ENCODE measurements at places on chromosomes 16 and 17.

DNA sequence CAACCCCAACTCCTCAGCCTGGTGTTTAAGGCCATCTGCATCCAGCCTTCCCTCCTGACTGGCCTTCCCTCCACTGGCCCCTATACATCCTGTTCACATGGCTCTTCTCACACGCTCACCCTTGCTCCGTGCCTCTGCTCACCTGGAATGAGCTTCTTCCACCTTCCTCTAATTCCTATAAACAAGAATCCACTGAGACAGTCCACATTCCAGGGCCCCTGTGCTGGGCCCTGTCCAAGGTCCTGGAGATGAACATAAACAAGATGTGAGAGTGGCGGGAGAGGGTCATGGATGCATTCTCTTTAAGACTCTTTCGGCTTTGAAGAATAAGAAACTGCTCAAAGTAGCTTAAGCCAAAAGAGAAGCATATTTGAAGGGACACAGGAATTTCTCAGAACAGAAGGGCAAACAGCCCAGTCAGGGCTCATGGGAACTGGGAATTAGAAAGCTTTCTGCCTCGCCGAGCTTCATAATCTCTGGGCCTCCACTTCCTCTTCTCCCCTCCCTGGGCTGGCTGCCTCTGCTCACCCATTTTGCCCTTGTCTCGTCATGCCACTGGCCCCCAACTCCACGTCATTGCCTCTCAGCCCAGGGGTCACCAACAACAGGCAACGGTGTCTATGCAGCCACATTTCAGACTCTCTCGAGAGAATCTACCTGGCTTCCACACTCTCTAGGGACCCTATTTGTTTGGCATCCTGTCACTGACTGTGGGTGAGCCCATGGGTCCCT lies 13.5 kb downstream of the SPPL2C start:
- peak; percentile 35 for DNase-seq

- DNase-seq: no peak
Measured at GRCh38 chr17:17467016-17467415, 9.8 kb upstream of the MED9 start.

- DNase-seq: no peak
Measured at GRCh38 chr17:69061721-69062556, 1.2 kb upstream of the ABCA9 start.

DNA sequence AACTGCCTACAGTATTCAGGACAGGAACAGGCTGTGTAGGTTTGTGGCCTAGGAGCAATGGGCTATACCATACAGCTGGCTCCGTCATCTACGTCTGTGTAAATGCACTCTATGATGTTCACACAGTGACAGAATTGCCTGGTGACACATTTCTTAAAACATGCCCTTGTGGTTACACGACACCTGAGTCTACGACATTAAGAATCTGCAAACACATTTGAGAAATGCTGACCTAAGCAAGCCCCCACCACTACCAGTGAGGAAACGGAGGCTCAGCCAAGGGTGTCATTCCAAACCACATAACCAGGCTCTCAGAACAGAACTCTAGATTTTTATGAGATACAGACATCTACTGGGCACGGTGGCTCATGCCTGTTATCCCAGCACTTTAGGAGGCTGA lies 23.5 kb downstream of the USP36 start:
- no peak for DNase-seq

DNA sequence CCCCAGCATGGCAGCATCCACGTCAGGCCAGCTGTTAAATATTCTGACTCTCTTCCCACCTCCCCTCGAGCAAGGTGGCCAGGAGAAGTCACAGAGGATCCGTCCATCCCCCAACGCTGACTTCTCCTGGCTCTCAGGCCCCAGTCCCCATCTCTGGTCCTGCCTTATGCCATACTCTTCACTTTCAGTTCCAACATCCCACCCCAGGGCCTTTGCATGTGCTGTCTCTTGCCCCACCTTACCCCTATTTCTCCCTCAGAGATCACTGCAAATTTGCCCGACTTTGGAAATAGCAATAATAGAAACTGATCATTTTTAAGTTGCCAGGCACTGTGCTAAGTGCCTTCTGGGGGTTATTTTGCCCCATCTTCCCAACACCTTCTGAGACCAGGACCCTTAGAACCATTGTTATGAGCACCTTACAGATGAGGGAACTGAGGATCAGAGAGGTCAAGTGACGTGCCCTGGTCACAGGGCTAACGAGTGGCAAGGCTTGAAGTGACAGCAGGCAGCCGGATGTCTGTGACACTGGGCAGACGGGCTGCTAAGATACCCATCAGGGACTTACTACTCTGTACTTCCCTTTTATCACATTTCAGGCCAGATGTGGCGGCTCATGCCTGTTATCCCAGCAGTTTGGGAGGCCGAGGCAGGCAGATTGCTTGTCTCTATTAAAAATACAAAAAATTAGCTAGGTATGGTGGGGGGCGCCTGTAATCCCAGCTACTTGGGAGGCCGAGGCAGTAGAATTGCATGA lies 17.7 kb downstream of the HID1 start:
- no peak for DNase-seq

GRCh38 chr17:33198954-33199353 lies 94.1 kb downstream of the ASIC2 start:
- no peak for DNase-seq

DNA sequence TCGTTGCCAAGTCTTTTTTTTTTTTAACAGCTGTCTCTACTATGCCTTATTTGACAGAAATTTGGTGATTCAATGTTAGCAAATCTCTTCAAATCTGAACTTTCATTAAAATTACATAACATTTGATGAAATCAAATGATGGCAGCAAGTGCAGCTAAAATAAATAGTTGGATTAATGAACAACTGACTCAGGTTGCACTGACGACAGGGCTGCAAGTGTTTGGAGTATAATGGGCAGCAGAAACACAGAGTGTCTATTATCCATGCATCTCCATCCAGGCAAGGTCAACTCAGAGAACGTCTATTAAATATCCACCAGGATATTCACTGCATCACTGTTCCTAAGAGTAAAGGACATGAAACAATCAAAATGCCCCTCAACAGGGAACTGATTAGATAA lies 109.8 kb downstream of the SLC39A11 start:
- no peak for DNase-seq

- DNase-seq: no peak
Measured at GRCh38 chr16:75102595-75102994, 14.0 kb downstream of the LDHD start.

- DNase-seq: no peak
Measured at GRCh38 chr17:74749279-74750038, 1.0 kb downstream of the NHERF1 start.

GRCh38 chr17:10702574-10702973 lies 5.2 kb downstream of the ADPRM start:
- DNase-seq: no peak

- DNase-seq: no peak
Measured at GRCh38 chr16:16960785-16961184, 510.0 kb downstream of the XYLT1 start.

Data from left renal pelvis (tissue), 4 donors.